ENCODE measurements at places on chromosomes 11 and 22.
A peak's percentile ranks its signal among the peaks of the same experiment; 100 is the strongest.

GRCh38 chr11:73299751-73300150, 8.3 kb upstream of the ARHGEF17 start:
- no peak for DNase-seq

GRCh38 chr11:8219257-8220021, 44.2 kb downstream of the LMO1 start:
- DNase-seq, result no peak

DNA sequence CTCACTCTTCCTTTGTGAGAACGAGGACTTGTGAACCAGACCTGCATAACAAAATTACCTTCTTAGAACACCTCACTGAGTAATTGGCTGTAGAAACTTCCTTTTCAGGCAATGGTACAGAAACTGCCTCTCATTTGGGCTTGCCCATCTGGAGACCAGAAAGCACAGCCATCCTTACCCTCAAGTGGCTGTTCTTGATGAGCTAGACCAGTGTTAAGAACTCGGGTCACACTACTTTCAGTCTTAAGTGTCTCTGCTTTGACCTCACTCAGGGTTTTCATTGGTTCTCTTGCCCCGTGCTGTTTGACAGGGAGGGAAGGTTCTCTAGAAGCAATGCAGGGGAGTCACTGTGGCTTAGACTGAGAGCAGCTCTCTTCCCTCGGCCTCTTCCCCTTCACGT, 29.3 kb downstream of the NAT10 start:
- DNase-seq, result no peak

DNA sequence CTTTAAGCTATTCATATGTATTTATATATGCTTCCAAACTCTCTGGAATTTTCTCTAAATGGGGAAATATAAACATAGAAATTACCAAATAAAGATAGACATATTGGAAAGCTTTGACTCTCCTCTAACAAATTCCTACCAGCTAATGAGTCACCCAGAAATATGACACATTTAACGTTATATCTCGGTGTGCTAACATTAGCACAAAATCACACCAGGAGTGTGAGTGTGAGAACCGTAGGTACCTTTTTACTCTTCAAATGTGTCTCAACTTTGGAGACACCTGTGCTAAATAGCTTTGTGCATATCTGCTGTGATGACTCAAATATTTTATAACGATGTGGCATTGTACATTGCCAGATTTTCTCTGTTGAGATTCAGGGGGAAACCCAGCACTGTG, 714.4 kb downstream of the METTL15 start:
- DNase-seq, result no peak

GRCh38 chr11:76814414-76814813, 31.3 kb downstream of the TSKU start:
- no peak for DNase-seq

GRCh38 chr11:87740968-87741367, 434.3 kb downstream of the RAB38 start:
- no peak for DNase-seq

GRCh38 chr11:96014217-96014616, 90.3 kb upstream of the MTMR2 start:
- DNase-seq, result no peak

DNA sequence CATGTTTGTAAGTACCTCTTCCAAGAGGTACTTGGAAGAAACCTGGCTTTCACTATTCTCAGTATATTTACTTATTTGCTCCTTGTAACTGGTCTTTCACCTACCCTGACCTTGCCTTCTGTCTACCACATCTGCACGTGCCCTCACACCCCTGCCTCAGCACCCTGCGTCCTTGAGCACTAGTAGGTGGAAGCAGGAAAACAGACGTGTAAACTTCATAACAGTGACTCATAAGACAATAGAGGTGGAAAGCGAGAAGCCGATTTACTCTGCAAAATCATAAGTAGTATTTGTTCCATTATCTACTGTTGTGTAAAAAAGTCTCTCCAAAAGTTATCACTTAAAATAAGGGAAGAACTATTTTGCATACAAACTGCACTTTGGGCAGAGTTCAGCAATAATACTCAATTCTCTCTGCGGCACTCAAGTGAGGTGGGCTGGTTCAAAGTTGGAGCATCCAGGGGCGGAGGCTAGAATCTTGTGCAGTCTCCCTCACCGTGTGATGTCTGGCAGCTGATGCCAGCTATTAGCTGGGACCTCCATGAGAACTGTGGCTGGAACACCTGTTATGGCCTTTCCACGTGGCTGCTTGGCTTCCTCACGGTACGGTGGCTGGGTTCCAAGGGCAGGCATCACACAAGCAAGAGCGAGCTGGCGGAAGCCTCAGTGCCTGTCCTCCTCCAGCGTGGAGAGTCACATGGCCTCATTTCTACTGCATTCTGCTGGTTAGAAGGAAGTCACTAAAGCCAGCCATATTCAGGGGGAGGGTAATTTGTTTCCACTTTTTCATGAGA, 30.4 kb downstream of the PACS1 start:
- DNase-seq, result peak; percentile 48

GRCh38 chr11:48111891-48112290, 104.7 kb upstream of the OR4B1 start:
- DNase-seq, result no peak

- DNase-seq, result peak; percentile 51
Measured at GRCh38 chr22:39388261-39389011, 11.1 kb upstream of the TAB1 start.

DNA sequence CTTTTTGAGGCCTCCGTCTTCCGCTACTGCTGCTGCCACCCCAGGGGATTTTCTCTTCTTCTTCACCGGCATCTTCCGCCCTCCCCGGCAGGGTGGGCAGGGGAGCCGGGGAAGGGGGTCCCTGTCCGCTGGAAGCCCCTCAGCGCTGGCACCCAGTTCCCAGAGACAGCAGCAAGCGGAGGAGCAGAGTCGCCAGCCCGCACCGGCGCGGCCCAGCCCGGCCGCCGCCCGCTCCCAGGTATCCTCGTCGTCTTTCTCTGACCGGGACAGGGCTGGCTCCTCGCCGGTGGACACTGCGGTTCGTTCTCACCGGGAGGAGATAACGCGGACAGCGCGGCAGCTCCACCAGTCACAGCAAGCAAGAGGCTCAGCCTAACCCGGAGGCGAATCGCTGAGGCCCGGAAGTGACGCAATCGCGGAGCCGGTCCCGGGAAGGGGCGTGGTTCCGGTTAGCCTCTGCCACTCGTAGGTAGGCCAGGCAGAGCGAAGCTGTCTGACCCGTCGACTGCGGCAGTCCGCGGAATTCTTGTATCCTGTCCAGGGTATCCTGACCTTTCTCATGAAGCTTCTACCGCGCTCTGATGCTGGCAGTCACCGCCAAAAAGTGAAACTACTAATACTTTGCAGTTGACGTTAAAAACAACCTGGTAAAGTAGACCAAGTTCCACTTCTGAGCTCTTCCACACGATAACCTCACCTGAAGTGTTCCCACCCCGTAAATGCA, at the start of gene DCUN1D5:
Gene DCUN1D5 (minus strand): TSS at position 360 of the 724 bp plus-strand sequence. CDS start 288 bp downstream, at position 72.
- peak; percentile 91 for DNase-seq

DNA sequence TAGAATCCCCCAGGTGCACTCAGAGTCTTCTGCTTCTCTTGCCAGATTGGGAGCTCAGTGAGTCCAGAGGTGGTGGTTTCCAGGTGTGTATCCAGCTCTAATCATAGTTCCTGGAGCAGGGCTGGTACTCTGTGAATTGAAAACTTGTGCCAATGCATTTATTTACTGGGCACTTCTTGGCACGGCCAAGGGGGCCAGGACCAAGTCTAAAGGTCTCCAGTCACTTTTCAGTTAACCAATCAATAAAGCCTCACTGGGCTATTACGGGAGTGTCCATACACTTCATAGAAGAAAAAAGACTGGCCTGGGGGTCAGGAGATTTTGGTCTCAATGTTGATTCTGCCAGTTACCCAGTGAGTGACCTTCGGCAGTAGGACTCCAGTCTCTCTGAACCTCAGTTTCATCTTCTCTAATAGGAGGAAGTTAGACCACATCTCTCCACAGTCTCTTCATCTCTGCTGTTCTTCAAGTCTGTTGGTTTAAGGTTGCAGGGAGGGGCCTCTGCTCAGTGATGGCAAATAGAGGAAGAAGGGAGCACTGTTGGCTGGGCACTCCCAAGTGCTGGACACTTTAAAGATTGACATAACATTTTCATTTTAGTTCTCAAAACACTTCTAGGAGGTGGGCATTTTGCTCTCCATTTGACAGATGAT, 188.5 kb upstream of the E2F8 start:
- no peak for DNase-seq

DNA sequence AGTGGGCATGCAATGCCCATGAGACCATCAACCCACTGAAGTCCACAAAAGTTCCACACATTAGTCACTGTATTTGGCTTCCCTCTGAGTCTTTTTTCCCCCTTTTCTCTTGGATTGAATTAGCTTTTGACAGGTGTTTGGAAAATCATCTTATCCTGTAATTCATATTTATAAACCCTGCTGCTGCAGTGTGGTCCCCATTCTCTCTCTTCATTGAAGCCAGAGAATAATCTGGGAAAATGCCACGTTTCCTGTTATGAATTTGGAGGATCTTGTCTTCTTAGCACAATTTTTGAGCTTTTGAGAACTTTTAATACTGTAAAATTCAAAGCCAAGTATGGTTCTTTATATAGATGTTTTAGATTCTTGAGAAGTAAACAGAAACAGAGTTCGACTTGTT, 84.8 kb downstream of the UVRAG start:
- DNase-seq, result no peak

DNA sequence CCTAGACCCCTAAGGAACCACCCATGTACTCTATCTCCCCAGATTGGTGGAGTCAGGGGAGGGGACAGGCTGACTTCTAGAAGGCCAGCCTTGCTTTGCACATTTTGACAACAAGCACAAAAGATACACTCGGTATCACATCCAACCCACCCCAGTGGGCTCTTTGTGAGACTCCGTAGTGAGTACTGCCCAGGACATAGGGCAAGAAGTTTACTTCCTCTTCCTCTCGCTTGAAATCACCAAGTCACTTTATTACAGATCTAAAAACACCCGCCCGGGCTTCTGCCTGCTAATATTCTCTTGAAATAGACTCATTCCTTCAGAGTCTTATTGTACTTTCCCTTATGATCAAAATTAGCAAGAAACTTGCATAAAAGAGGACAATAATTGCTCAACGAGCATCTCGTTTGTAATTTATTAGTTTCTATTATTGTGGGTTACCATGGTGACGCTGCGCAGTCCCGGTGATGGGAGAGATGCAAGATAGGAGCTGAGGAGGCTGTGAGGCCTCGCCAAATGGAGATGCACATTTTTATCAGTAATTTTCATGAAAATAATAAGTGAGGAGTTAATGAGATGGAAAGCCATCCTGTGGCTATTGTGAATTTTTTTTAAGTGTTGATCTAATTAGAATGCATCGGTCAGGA, 96.9 kb downstream of the FEZ1 start:
- no peak for DNase-seq

GRCh38 chr11:128802358-128802981, 64.6 kb downstream of the KCNJ1 start:
- DNase-seq, result no peak

DNA sequence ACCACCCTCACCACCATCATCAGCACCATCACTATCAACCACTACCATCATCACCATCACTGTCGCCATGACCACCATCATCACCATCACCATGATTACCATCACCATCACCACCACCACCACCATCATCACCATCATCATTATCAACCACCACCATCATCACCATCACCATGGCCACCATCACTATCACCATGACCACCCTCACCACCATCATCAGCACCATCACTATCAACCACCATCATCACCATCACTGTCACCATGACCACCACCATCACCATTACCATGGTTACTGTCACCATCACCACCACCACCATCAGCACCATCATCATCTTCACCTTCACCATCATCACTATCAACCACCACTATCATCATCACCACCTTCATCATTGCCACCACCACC, 183.4 kb downstream of the SHANK2 start:
- DNase-seq, result no peak

DNA sequence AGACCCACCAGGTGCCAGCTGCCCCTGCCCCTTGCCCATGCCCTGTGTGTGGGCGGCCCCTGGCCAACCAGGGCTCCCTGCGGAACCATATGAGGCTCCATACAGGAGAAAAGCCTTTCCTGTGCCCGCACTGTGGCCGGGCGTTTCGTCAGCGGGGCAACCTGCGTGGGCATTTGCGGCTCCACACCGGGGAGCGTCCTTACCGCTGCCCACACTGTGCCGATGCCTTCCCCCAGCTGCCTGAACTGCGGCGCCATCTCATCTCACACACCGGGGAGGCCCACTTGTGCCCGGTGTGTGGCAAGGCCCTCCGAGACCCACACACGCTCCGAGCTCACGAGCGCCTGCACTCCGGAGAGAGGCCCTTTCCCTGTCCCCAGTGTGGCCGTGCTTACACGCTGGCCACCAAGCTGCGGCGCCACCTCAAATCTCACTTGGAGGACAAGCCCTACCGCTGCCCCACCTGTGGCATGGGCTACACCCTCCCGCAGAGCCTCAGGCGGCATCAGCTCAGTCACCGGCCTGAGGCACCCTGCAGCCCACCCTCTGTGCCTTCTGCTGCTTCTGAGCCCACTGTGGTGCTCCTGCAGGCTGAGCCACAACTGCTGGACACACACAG, 4.3 kb downstream of the ZNF408 start:
- no peak for DNase-seq

DNA sequence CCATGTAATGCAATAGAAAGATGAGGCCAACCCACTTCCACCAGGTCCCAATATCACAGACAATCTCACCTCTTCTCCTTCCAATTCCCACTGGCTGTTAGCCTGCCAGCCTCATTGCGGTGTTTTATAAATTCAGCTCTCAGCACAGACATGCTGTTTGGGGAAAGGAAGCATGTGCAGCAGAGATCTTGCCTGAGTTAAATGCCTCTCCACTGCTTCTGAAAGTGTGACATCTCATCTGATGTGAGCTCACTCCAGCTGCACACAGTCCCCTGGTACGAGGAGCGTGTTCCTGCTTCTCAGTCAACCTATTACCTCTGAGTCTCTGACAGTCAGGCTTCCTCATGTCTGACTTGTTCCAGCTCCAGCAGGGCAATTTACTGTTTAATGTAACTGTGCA, 122.7 kb upstream of the GUCY1A2 start:
- DNase-seq, result no peak

- no peak for DNase-seq
Measured at GRCh38 chr11:35324981-35325380, 94.4 kb downstream of the SLC1A2 start.

GRCh38 chr11:89176938-89177337, 737 bp upstream of the TYR start:
- DNase-seq, result no peak

DNA sequence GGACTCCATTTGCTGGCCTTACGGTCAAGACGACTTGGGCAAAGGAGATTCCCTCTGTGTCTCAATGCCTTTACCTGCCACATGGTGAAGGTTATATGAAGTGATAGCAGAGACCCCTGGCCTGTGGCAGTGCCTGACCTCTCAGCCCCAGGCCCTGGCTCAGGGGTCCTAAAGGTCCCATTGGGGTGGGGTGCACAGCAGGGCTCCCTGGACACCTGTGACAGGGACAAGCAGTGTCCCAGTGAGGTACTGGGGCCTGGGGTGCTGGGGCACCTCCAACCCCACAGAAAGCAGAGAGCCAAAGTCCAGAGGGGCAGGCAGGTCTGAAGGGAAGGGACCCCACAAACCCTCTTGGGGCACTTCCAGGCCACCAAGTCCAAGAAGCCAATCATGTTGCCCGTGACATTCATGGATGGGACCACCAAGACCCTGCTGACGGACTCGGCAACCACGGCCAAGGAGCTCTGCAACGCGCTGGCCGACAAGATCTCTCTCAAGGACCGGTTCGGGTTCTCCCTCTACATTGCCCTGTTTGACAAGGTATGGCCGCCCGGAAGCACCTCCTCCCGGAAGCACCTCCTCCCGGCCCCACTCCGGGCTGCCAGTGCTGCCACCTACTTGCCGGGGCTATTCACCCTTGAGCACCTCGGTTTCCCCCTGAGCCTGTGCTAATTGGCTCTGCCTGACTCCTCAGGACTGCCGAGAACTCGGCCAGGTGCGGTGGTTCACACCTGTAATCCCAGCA, 62.5 kb downstream of the MYO7A start:
- DNase-seq, result no peak

GRCh38 chr22:48938741-48939140, 888.9 kb downstream of the BRD1 start:
- no peak for DNase-seq
